ENCODE measurements at places on chromosomes 7 and 10.
A peak's percentile ranks its signal among the peaks of the same experiment; 100 is the strongest.

DNA sequence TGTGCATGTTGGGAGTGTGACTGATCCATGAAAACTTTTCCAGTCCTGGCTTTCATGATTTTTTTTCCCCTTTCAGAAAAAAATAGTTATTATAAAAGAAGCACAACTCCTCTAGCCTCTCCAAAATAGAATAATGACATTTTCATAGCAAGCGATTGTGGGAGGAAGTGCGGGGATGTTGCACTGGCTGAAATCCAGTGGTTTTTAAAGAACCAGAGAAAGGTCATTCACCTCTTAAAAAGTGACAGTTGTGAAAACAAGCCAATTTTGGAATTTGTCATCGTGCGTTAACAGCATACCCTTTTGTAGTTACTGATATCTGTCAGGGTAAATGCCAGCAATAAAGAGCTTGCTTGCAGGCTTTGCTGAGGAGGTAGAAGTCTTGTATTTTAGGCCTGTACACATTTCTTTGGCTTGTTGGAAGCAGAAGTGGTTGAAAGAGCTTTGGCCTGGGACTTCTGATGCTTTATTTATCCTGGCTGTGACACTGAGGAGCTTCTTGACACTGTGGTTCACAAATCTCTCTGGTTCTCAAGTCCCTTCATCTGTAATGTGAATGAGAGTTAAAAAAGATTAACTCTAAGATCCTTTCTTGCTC lies 545.9 kb downstream of the REEP3 start:
- no peak for DNase-seq

- no peak for DNase-seq
Measured at GRCh38 chr10:132631338-132631735, 93.8 kb downstream of the INPP5A start.

DNA sequence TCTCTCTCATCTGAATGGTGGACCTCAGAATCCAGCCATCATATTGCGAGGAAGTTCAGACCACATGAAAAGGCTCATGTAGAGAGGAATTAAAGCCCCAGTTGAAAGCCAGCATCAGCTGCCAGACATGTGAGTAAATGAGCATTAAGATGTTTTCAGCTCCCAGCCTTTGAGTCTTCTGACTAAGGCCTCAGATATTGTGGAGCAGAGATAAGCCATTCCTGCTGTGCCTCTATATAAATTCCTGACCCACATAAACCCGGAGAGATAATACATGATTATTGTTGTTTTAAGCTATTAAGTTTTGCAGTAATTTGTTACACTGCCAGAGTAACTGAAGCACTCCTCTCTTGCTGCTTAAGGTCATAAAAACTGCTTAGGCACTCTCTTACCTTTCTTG lies 14.6 kb downstream of the FAM149B1 start:
- DNase-seq = peak; percentile 24

GRCh38 chr10:58475322-58476277 lies 37.1 kb upstream of the BICC1 start:
- DNase-seq = peak; percentile 88

- DNase-seq = no peak
Measured at GRCh38 chr10:110613341-110613995, 30.7 kb upstream of the RBM20 start.

- no peak for DNase-seq
Measured at GRCh38 chr10:119275085-119275484, 67.7 kb downstream of the GRK5 start.
